Large intestine (tissue), 12 donors: ENCODE measurements at places on chromosomes 16 and 17. TPM values are rescaled to one million over a fixed set of nuclear protein-coding genes. Genes with fewer than 3 reads are reported as not detected.

CACNA1G gene
- polyA plus RNA-seq, result 1.7 TPM

NHLRC4 gene
- polyA plus RNA-seq, result 2.0 TPM

SOX8 gene
- polyA plus RNA-seq, result 3.7 TPM

NPIPA2 gene
- polyA plus RNA-seq, result 0.63 TPM

FGF11 gene
- 1.3 TPM for polyA plus RNA-seq

AIPL1 gene
- not detected for polyA plus RNA-seq

TUBB3 gene
- 60.9 TPM for polyA plus RNA-seq

ABCC3 gene
- 53.7 TPM for polyA plus RNA-seq

MYH8 gene
- polyA plus RNA-seq, result 2.1 TPM

SRCIN1 gene
- polyA plus RNA-seq, result 7.6 TPM

SNX20 gene
- 2.1 TPM for polyA plus RNA-seq

HOXB8 gene
- polyA plus RNA-seq, result 1.8 TPM

DDX28 gene
- polyA plus RNA-seq, result 9.9 TPM

CUEDC1 gene
- polyA plus RNA-seq, result 17.1 TPM

PLA2G15 gene
- 18.7 TPM for polyA plus RNA-seq

NPIPB12 gene
- polyA plus RNA-seq, result 137 TPM

ITGAX gene
- polyA plus RNA-seq, result 1.9 TPM

GTF3C1 gene
- polyA plus RNA-seq, result 41.4 TPM

GSDMA gene
- 0.24 TPM for polyA plus RNA-seq

TNS4 gene
- polyA plus RNA-seq, result 0.06 TPM

ZFP3 gene
- 9.9 TPM for polyA plus RNA-seq

LGALS9B gene
- polyA plus RNA-seq, result 0.54 TPM

CCL17 gene
- 0.30 TPM for polyA plus RNA-seq
